ENCODE measurements at places on chromosomes 2 and 18.

DNA sequence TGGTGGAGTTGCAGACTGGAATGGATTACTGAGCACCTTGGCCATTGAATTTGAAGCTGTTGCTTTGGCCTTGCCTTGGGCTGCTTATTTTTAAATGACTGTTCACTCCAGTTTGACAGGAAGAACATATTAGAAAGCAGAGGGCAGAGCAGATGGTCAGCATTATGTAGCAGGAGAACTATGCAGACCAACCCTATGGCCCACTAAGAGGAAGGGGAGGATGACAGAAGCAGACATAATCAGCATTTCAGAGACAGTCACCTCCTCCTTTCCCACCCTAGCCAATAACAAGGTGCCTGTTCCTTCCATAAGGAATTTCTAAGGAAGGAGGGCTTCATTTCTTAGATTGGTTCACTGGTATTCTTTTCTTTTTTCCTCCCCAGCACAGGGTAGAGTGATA is 2.4 kb downstream of the CHRNA1 start:
- H3K27me3 ChIP-seq = no peaks in the 10 kb centered on the region
- no peaks in the 10 kb centered on the region for H3K36me3 ChIP-seq
- no peak overlapping the region for H3K27ac ChIP-seq
- peaks cover 13% of the 10 kb centered on the region for H3K4me1 ChIP-seq
- DNase-seq = no peak
- H3K4me3 ChIP-seq = no peak overlapping the region

- no peaks in the 10 kb centered on the region for H3K27me3 ChIP-seq
- H3K36me3 ChIP-seq = no peaks in the 10 kb centered on the region
- H3K4me1 ChIP-seq = peaks cover 16% of the 10 kb centered on the region
- no peak overlapping the region for H3K4me3 ChIP-seq
- no peak overlapping the region for H3K27ac ChIP-seq
- peak; percentile 79 for DNase-seq
Observed at GRCh38 chr18:58781627-58782194, 83.0 kb upstream of the ZNF532 start.

- H3K27me3 ChIP-seq = peaks cover 59% of the 10 kb centered on the region
- H3K4me1 ChIP-seq = peaks cover 1% of the 10 kb centered on the region
- no peak for DNase-seq
- no peaks in the 10 kb centered on the region for H3K36me3 ChIP-seq
- no peak overlapping the region for H3K27ac ChIP-seq
Observed at GRCh38 chr2:170369894-170370293, 191.9 kb downstream of the MYO3B start.

- peaks cover 3% of the 10 kb centered on the region for H3K4me1 ChIP-seq
- peak overlapping the region; percentile 92 for H3K27ac ChIP-seq
- H3K4me3 ChIP-seq = peak overlapping the region; percentile 97
- no peaks in the 10 kb centered on the region for H3K36me3 ChIP-seq
Observed at GRCh38 chr2:61906186-61906470, 654 bp downstream of the COMMD1 start.

DNA sequence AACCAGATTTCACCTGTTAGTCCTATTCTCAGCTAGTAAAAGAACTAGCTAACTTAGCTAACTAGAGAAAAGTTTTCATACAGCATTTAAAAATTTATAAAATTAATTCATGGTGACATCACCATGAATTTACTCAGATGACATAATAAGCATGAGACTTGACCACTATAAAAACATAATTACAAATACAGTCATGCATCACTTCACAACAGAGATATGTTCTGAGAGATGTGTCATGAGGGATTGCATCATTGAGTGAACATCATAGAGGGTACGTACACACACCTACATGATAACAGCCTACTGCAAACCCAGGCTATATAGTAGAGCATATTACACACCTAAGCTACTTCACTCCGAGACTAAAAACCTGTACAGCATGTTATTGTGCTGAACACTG is 481.3 kb upstream of the CHAC2 start:
- no peak overlapping the region for H3K4me3 ChIP-seq
- H3K4me1 ChIP-seq = peaks cover 5% of the 10 kb centered on the region
- no peak for DNase-seq
- H3K36me3 ChIP-seq = no peaks in the 10 kb centered on the region
- H3K27ac ChIP-seq = no peak overlapping the region
- H3K27me3 ChIP-seq = no peaks in the 10 kb centered on the region

- H3K4me1 ChIP-seq = peaks cover 57% of the 10 kb centered on the region
- DNase-seq = no peak
- no peak overlapping the region for H3K4me3 ChIP-seq
- H3K27ac ChIP-seq = peak overlapping the region; percentile 2
- no peaks in the 10 kb centered on the region for H3K27me3 ChIP-seq
Observed at GRCh38 chr2:234957834-234958135, 6.0 kb downstream of the SH3BP4 start.

DNA sequence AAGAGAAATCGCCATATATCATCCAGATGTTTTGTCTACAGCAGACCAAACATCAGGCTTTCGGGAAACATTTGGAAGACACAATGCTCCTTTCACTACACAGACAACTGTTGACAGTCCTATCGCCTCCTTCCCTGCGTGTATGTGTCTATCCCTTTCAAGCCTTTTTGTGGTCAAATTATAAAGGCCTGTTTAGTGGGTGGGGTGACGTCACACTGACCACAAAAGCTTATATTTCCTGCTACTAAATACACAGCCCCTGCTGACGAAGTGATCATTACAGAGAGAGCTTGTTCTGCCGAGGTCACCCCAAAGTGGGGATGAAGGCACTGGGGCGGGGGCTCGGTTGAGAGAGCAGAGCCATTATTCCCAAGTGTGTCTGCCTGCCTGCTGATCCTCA is 302.7 kb upstream of the TNP1 start:
- H3K27me3 ChIP-seq = no peaks in the 10 kb centered on the region
- H3K4me3 ChIP-seq = no peak overlapping the region
- H3K27ac ChIP-seq = peak overlapping the region; percentile 85
- peaks cover 27% of the 10 kb centered on the region for H3K4me1 ChIP-seq
- H3K36me3 ChIP-seq = no peaks in the 10 kb centered on the region

DNA sequence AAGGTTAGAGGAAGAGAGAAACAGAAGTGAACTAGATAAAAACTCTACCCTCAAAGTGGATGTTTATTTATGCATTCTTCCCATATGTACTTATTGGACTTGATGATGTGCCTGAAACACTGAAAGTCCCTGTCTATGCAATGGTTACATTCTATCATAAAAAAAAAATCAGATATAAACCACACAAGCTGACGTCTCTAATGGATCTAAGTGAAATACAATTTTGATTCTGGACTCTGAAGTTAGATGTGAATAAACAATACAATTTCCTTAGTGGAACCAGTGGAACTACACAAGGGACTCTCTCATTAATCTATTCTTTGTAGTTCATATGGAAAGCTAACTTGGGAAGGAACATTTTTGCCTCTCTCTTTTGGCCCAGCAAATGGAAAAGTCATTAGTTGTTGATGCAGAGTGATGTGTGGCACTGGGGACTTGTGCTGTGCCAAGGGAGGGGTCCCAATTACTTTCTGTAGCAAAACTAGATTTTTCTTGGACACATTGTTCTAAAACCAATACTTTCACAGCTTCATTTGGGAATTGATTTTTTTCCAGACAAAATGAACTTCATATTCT is 376.8 kb downstream of the TRIB2 start:
- H3K27ac ChIP-seq = no peak overlapping the region
- no peaks in the 10 kb centered on the region for H3K36me3 ChIP-seq
- H3K27me3 ChIP-seq = peaks cover 12% of the 10 kb centered on the region
- H3K4me1 ChIP-seq = no peaks in the 10 kb centered on the region

DNA sequence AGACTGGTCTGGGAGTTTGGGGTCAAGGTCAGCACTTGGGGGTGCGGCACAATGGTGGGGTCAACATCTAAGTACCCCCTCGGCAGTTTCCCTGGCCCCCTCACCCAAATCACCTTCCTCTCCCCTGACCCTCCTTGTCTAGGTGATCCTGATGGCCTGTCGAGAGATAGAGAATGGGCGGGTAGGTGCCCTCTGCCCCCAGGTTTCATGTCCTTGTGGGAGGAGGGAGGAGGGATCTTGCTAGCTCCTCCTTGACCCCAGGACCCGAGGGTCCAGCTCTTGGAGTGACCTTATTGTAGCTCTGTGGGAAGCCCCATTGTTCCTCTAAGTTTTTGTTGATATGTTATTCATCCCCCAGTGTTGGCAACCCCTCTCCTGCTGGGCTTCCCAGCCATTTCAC is 3.6 kb downstream of the PTPN18 start:
- peaks cover 4% of the 10 kb centered on the region for H3K36me3 ChIP-seq
- DNase-seq = no peak
- H3K27me3 ChIP-seq = peaks cover 5% of the 10 kb centered on the region
- no peak overlapping the region for H3K4me3 ChIP-seq

GRCh38 chr2:181348107-181348837 is 108.9 kb upstream of the ITGA4 start:
- H3K27me3 ChIP-seq = no peaks in the 10 kb centered on the region
- no peaks in the 10 kb centered on the region for H3K36me3 ChIP-seq
- no peak for DNase-seq
- H3K4me1 ChIP-seq = no peaks in the 10 kb centered on the region

GRCh38 chr2:95387358-95387757 is 15.2 kb upstream of the FAHD2A start:
- DNase-seq = no peak
- no peak overlapping the region for H3K4me3 ChIP-seq
- H3K4me1 ChIP-seq = no peaks in the 10 kb centered on the region

DNA sequence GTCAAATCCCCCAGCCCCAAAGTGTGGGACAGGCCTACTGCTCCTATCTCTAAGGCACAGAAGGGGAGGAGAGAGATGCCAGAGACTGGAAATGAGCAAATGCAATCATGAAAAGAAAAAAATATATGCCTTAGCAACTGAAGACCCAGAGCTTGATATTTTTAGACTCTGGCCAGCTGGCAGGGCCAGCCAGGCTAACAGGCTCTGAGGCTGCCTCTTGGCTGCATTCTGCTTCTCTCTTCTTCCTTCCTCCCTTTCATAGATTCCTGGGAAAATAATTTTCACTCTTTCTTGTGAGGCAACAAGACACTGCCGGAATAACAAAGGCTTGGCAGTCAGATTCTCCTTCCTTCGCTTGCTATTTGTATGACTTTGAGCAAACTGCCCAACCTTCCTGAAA is 209.1 kb downstream of the RAD51AP2 start:
- no peak overlapping the region for H3K27ac ChIP-seq
- H3K4me3 ChIP-seq = no peak overlapping the region
- H3K4me1 ChIP-seq = peaks cover 4% of the 10 kb centered on the region
- DNase-seq = no peak

- no peak for DNase-seq
- H3K27me3 ChIP-seq = peaks cover 28% of the 10 kb centered on the region
- H3K27ac ChIP-seq = no peak overlapping the region
- H3K36me3 ChIP-seq = no peaks in the 10 kb centered on the region
Observed at GRCh38 chr2:56195563-56195962, 11.8 kb downstream of the CCDC85A start.

DNA sequence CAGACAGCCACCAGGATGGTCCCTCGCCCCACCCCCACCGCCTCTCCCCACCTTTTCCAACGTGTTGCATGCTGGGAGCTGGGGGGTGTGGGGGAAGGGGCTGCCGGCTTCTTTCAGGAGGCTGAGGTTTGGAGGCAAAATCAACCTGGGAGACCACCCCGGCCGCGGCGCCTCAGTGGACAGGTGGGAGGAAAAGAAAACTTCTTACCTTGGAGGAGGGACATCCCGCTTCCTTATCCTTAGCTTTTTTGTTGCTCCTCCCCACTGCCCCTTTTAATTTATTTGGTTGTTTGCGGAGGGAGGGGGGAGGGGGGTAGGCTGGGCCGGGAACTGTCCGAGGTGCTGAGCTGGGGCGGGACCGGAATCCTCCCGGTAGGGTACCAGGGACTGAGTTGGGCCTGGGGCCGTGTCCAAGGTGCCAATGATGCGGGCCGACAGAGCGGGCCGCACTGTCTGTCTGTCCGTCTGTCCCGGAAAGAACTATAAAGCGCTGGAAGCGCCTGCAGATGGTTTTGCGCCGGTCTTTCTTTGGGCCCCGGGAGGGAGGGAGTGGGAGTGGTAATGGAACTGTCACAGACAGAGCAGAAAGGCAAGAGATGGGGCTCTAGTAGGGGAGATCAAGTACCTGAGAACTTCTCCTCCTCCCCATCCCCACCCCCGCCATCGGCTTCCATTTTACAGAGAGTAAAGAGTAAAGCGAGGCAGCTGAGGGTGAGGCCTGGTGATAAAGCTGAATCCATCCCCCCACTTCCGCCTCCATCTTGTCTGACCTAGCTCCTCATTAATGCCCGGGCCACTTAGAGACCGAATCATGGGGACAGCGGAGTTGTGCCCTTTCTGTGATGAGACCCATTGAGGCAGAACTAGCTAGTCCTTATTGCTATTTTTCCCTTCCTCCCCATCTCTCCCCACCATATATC is 2.4 kb downstream of the CDK5R2 start:
- H3K4me1 ChIP-seq = peaks cover 41% of the 10 kb centered on the region
- DNase-seq = no peak
- H3K4me3 ChIP-seq = peak overlapping the region; percentile 77
- no peaks in the 10 kb centered on the region for H3K36me3 ChIP-seq
- peaks cover 61% of the 10 kb centered on the region for H3K27me3 ChIP-seq

DNA sequence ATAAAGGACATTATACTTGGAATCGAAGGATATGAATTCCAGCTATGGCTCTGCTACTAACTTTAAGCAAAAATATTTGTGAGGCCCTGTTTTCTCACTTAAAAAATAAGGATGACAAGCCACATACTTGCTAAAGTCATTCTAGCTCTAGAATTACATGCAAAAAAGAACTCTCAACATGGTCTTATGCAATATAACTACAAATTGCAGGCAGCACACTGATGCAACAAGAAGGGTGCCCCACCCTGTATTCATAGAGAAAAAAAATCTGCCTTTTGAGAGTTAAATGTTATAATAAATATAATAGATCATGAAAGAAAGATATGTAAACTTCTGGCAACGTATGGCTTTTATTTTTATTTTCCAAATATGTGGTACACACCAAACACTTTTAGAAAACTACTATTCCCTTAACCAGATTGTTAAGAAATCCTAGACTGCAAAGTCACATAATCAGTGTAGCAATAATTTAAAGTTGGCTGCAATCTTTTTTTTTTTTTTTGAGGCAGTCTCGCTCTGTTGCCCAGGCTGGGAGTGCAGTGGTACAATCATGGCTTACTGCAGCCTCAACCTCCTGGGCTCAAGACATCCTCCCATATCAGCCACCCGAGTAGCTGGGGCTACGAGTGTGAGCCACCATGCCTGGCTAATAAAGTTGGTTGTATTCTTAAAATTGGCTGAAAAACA is 40.2 kb upstream of the WDSUB1 start:
- no peaks in the 10 kb centered on the region for H3K27me3 ChIP-seq
- H3K36me3 ChIP-seq = peaks cover 34% of the 10 kb centered on the region
- no peak for DNase-seq

GRCh38 chr18:58321986-58322385 is 278.0 kb downstream of the NEDD4L start:
- peak overlapping the region; percentile 35 for H3K27ac ChIP-seq
- H3K4me1 ChIP-seq = peaks cover 5% of the 10 kb centered on the region
- no peak overlapping the region for H3K4me3 ChIP-seq
- H3K27me3 ChIP-seq = no peaks in the 10 kb centered on the region

DNA sequence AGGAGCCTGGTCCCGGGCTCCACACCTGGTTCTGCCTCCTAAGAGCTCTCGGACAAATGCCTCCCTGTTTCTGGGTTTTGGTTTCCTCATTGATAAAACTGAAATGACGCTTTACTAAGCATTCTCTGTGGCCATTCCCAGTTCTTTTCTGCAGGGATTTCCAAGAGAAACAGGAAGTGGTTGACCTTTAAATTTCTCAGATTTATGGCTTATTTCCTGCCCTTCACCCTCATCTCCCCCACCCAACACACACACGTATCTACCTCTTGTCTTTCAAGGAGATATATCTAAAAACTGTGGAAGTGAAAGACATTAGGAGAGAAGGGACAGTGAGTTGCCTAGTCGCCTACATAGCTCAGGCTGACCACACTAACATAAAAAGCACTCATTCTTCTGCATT is 53.0 kb downstream of the PIEZO2 start:
- no peak overlapping the region for H3K4me3 ChIP-seq
- peaks cover 27% of the 10 kb centered on the region for H3K4me1 ChIP-seq
- DNase-seq = no peak

Data from mesothelial cell of epicardium (in vitro differentiated cells).